Mesothelial cell of epicardium (in vitro differentiated cells): ENCODE measurements at places on chromosomes 7 and 10.

- no peaks in the 10 kb centered on the region for H3K4me1 ChIP-seq
- no peak for DNase-seq
- H3K36me3 ChIP-seq = peaks cover 29% of the 10 kb centered on the region
- no peaks in the 10 kb centered on the region for H3K27me3 ChIP-seq
These were observed 17.3 kb downstream of the BUD23 start for GRCh38 chr7:73700581-73701134.

DNA sequence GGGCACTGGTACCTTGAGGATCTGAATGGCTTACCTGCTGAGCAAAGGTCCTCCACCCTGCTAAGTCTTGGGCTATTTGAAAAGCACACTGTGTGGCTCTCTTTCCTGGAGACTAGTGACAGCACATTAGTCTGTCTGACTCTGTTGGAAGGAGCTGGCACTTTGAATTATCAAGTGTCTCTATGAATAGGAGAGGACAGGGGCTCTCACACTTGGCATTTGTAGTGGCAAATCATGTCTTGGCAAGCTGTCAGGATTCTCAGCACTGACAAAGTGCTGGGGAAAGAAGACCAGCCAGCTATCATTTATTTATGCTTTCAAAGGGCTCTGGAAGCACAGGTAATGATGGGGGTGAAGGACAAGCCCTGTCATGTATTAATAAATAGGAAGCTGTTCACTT lies 62.8 kb downstream of the MTPN start:
- H3K27ac ChIP-seq = no peak overlapping the region
- DNase-seq = no peak
- H3K4me1 ChIP-seq = peaks cover 15% of the 10 kb centered on the region
- H3K36me3 ChIP-seq = peaks cover 2% of the 10 kb centered on the region
- H3K27me3 ChIP-seq = no peaks in the 10 kb centered on the region

GRCh38 chr7:45702751-45703150 lies 128.6 kb downstream of the ADCY1 start:
- H3K4me3 ChIP-seq = no peak overlapping the region
- H3K27me3 ChIP-seq = peaks cover 16% of the 10 kb centered on the region
- H3K4me1 ChIP-seq = no peaks in the 10 kb centered on the region
- no peak overlapping the region for H3K27ac ChIP-seq
- no peaks in the 10 kb centered on the region for H3K36me3 ChIP-seq
- no peak for DNase-seq

- no peaks in the 10 kb centered on the region for H3K36me3 ChIP-seq
- H3K4me1 ChIP-seq = no peaks in the 10 kb centered on the region
- no peak overlapping the region for H3K27ac ChIP-seq
- no peak for DNase-seq
These were observed 43.3 kb upstream of the ITGA8 start for GRCh38 chr10:15763006-15763405.
